ENCODE measurements at places on chromosomes 13 and 19.
A peak's percentile ranks its signal among the peaks of the same experiment; 100 is the strongest.

- DNase-seq: no peak
These were observed 78.9 kb upstream of the PEG3 start for GRCh38 chr19:56919308-56919995.

DNA sequence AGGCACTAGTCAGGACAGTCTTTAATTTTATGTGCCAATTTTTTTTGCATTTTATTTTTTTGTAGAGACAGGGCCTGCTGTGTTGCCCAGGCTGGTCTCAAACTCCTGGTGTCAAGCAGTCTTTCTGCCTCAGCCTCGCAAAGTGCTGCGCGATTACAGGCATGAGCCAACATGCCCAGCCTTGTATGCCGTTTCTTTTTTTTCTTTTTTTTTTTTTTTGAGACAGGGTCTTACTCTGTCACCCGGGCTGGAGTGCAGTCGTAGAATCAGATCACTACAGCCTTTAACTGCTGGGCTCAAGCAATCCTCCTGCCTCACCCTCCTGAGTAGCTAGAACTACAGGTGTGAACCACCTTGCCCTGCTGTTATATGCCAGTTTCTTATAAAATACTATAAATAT, 26.4 kb downstream of the BORA start:
- DNase-seq: no peak

DNA sequence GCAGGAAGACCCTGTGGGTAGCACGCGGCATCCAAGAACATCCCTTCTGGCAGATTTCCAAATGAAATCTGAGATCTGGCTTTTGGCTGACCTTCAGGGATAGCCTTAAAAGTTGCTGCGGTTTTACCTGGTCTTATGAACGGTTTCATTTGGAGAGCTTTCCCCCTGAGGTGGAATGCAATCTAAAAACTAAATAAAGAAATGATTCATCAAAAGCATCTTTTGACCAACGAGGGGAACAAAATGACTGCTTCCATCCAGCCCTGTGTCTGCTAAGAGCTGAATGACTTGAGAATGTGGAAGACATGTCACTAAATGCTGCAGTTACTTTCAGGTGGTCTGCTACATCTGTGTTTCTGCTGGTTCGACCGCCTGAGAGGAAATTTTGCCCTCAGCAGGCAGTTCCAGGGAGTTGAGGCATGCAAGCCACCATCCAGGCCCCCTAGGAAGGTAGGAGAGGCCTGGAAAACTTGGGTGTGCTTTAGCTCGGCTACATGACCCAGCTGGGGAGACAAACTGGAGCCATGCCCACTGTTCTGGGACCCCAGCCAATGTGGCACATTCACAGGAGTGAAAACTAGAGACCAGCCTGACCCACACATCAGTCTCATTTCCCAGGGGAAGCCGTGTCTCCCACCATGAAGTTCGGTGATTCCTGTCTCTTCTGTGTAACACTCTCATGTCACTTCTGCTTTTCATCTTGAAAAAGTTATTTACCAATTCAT, 175.1 kb upstream of the KL start:
- DNase-seq: peak; percentile 44

DNA sequence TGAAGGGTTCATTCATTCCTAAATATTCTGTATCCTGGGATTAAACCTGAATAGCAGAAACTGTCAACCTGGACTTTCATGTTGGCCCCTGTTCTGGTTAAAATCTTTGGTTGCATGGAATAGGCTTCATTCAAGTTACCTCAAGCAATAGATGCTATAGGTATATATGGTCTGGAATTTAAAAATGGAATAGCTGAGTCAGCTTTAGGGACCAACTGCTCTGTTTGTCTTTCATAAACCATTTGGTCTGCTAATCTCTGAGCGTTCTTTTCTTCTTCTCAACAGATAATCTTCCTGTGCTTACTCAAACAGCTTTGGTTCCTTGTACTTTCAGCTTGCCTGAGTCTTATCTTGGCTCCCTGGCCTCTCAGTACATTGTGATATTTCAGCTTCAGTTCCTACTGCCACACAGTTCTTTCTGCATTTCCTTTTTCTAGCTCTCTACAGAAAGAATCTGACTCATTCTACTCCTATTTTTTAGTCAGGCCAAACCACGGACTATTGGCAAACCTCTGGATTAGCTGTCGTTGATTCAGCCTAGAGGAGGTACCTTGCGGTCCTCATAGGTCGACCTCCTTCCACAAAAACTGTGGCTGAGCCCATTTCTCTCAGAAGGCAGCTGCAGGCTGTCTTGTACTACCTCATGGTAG, 35.9 kb upstream of the MAB21L1 start:
- DNase-seq: no peak

GRCh38 chr19:33950091-33950750, 153.6 kb downstream of the KCTD15 start:
- DNase-seq: no peak

GRCh38 chr13:32587811-32588170, 1.5 kb downstream of the PDS5B start:
- no peak for DNase-seq

GRCh38 chr19:6086068-6086788, 24.1 kb downstream of the RFX2 start:
- no peak for DNase-seq

DNA sequence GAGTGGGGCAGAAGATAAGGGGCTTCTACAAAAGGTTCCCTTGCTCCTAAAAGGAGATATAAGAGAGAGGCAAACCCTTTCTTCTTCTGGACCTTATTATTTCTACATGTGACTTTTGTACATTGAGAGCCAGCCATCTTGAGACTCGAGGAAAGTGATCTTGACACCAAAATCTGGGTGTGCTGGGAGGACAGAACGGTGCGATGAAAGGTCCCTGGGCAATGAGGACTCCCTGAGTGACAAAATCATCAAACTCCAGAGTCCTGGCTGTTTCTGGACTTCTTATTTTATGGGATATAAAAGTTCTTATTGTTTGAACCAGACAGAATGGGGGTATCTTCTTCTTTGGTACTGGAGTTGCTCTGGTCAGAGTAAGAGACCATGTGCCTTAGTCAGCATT, 411.0 kb downstream of the ZNF536 start:
- no peak for DNase-seq
